ENCODE measurements at places on chromosomes 11 and 22. TPM values are rescaled to one million over a fixed set of nuclear protein-coding genes. Genes with fewer than 3 reads are reported as not detected.

DNA sequence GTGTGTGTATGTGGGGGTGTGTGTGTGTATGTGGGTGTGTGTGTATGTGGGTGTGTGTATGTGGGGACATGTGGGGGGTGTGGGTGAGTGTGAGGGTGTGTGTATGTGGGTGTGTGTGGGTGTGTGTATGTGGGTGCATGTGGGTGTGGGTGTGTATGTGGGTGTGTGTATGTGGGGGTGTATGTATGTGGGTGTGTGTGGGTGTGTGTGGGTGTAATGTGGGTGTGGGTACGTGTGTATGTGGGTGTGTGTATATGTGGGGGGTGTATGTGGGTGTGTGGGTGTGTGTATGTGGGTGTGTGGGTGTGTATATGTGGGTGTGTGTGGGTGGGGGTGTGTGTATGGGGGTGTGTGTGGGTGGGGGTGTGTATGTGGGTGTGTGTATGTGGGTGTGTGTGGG lies 106.7 kb downstream of the SPATA19 start:
- DNase-seq, result no peak

- DNase-seq, result no peak
Measured at GRCh38 chr11:10453261-10453660, 1.8 kb upstream of the AMPD3 start.

Gene PIWIL4
- total RNA-seq, result 3.5 TPM

Gene OR51I1
- not detected for total RNA-seq

Gene PATE4
- not detected for total RNA-seq

Data from sigmoid colon (tissue), 7 donors.